ENCODE measurements at places on chromosomes 2 and 18.

DNA sequence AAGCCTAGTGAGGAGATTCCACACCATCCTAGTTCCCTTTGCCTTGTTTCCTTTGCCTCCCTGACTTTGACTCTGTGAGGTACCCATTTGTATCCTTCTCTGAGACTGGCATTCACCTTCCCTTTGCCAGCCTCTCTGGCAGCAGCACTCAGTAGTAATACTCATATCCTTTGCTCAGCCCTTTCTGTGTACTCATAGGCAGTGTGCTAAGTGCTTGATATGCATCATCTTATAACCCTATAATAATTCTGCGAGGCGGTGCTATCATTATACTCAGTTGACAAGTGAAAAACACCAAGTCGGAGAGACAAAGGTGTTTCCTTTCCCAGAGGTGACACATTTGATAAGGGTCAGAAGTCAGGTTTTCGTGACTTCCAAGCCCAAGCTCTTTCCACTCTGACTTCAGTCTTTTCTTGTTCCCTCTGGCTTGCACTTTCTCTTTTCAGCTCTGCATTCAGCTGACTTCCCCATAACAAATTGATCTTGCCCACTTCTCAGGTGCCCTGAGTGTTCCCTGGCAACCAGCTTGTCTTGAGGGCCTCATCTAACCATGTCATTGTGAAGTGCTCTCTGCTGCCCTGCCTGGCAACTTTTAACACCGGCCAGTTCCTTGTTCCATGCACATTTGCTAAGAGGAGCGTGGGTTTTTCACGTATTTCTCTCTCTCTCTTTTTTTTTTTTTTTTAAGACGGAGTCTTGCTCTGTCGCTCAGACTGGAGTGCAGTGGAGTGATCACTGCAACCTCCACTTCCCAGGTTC is 94.5 kb upstream of the UPP2 start:
- H3K27ac ChIP-seq: no peak overlapping the region
- H3K4me1 ChIP-seq: peaks cover 10% of the 10 kb centered on the region
- no peak overlapping the region for H3K4me3 ChIP-seq
- no peaks in the 10 kb centered on the region for H3K36me3 ChIP-seq

GRCh38 chr2:189014449-189015138 is 40.4 kb downstream of the COL3A1 start:
- no peaks in the 10 kb centered on the region for H3K36me3 ChIP-seq
- DNase-seq: no peak
- H3K27ac ChIP-seq: no peak overlapping the region

- H3K27me3 ChIP-seq: no peaks in the 10 kb centered on the region
- no peak overlapping the region for H3K27ac ChIP-seq
- DNase-seq: no peak
- H3K36me3 ChIP-seq: no peaks in the 10 kb centered on the region
Observed at GRCh38 chr18:22539051-22539765, 121.5 kb upstream of the CTAGE1 start.

- H3K27me3 ChIP-seq: no peaks in the 10 kb centered on the region
- H3K36me3 ChIP-seq: no peaks in the 10 kb centered on the region
- no peak for DNase-seq
- no peaks in the 10 kb centered on the region for H3K4me1 ChIP-seq
- H3K27ac ChIP-seq: no peak overlapping the region
Observed at GRCh38 chr18:69123421-69123820, 277.3 kb upstream of the DOK6 start.

DNA sequence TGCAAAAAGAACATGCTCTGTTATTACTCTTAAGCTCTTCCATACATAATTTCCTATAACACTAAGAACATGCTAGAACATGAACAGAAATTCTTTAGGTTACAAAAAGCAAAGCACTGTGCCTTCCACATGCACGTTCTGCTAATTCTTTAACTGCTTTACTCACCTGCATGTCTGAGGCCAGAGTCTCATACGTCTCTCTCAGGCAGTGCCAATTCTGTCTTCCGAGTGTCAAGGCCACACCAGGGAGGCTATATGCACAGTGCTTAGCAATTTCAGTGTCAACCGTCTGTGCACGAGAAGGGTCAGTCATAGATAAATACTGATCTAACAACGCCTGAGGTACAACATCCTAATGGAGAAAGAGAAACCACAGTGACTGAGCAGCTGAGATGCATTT is 55.1 kb downstream of the PPP4R1 start:
- no peak for DNase-seq
- peaks cover 13% of the 10 kb centered on the region for H3K4me1 ChIP-seq
- H3K4me3 ChIP-seq: no peak overlapping the region
- H3K36me3 ChIP-seq: peaks cover 38% of the 10 kb centered on the region

DNA sequence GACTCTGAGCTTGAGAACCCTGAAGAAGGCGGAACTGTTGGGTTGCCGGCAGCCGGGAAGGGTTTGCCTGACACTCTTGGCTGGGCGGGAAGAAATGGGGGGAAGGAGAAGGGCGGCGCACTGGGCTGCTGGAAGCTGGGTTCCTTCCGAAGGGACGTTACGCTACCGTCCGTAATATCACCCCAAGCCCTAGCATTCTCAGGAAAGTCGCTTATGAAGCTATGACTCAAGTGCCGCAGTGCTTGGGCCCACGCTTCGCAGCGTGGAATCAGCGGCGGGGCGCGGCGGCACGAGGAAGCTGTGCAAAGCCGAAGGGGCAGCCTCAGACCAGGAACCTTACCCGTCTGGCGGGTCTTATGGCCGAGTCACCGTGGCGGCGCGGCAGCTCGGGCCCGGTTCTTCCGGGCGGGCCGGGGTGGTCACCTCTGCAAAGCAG is 50.2 kb upstream of the SIGLEC15 start:
- H3K4me1 ChIP-seq: no peaks in the 10 kb centered on the region
- peak; percentile 9 for DNase-seq
- peak overlapping the region; percentile 78 for H3K4me3 ChIP-seq
- no peaks in the 10 kb centered on the region for H3K36me3 ChIP-seq
- H3K27ac ChIP-seq: peak overlapping the region; percentile 80

DNA sequence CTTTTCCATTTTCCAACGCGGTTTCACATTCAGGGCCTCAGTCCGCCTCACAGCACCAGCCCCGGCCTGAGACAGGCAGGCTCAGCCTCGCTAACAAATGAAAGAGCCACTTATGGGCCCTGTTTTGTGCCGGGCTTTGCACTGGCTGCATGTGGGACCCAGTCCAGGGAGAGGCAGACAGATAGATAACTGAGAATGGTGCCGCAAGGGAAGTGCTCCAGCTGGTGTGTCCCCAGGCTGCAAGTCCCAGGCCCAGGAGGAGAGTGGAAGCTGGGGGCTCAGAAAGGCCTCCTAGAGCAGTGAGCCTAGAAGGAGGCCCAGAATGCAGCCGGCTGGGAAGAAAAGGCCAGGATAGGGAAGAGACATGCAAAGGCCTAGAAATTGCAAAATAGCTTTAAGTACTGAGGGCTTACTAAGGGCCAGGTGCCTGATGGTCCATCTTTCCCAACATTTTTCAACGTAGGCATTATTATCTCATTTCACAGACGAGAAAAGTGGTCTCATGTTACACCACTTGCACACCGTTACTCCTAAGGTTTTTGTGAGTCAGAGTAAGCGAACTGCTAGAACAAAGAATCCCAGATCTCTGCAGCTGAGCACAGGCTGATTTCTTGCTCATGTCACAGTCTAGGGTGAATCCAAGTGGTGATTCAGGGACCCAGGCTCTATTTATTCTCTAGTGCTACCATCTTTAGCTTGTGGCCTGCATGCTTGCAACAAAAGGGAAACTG is 26.0 kb downstream of the ADRA2B start:
- H3K4me3 ChIP-seq: no peak overlapping the region
- peak; percentile 6 for DNase-seq
- no peak overlapping the region for H3K27ac ChIP-seq
- H3K36me3 ChIP-seq: no peaks in the 10 kb centered on the region
- peaks cover 6% of the 10 kb centered on the region for H3K4me1 ChIP-seq
- H3K27me3 ChIP-seq: no peaks in the 10 kb centered on the region

GRCh38 chr18:79197531-79197930 is 128.3 kb downstream of the ATP9B start:
- H3K27ac ChIP-seq: peak overlapping the region; percentile 31
- peaks cover 5% of the 10 kb centered on the region for H3K4me1 ChIP-seq
- H3K27me3 ChIP-seq: no peaks in the 10 kb centered on the region
- no peak overlapping the region for H3K4me3 ChIP-seq

- no peak for DNase-seq
- H3K4me3 ChIP-seq: no peak overlapping the region
- no peak overlapping the region for H3K27ac ChIP-seq
- H3K27me3 ChIP-seq: no peaks in the 10 kb centered on the region
- peaks cover 1% of the 10 kb centered on the region for H3K4me1 ChIP-seq
Observed at GRCh38 chr2:98693477-98693876, 37.5 kb downstream of the MGAT4A start.

DNA sequence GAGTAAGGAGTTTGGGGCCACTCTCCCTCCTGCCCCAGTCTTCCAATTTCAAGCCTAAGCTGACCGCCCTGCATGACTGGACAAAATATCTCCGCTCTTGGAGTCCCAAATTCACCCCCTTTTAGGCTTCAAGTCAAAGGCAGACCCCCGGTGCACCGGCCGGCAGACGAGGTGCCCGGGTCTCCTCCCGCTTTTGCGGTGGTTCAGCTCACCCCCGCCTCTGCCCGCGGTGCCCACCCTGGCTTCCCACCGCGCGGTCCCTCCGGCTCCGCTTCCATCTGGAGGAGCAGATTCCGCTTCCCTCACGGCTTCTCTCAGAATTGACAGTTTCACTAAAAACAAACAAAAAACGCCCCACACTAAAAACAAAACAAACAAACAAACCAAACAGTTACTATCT is 56.5 kb downstream of the SERPINB8 start:
- no peak overlapping the region for H3K4me3 ChIP-seq
- no peak overlapping the region for H3K27ac ChIP-seq
- H3K4me1 ChIP-seq: peaks cover 2% of the 10 kb centered on the region
- H3K27me3 ChIP-seq: peaks cover 4% of the 10 kb centered on the region
- no peaks in the 10 kb centered on the region for H3K36me3 ChIP-seq
- no peak for DNase-seq

DNA sequence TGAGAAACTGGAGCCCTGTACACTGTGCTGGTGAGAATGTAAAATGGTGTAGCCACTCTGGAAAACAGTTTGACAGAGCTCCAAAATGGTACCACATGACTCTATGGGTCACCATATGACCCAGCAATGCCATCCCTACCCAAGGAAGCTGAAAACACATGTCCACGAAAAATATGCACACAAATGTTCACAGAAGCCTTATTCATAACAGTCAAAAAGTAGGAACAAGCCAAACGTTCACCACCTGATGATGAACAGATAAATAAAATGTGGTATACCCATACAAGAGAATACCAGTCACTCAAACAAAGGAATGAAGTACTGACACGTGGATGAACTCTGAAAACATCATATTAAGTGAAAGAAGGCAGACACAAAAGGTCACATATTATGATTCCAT is 4.6 kb downstream of the AFG3L2 start:
- peaks cover 20% of the 10 kb centered on the region for H3K4me1 ChIP-seq
- H3K27me3 ChIP-seq: no peaks in the 10 kb centered on the region
- H3K36me3 ChIP-seq: peaks cover 6% of the 10 kb centered on the region
- H3K4me3 ChIP-seq: no peak overlapping the region
- no peak overlapping the region for H3K27ac ChIP-seq
- DNase-seq: no peak

DNA sequence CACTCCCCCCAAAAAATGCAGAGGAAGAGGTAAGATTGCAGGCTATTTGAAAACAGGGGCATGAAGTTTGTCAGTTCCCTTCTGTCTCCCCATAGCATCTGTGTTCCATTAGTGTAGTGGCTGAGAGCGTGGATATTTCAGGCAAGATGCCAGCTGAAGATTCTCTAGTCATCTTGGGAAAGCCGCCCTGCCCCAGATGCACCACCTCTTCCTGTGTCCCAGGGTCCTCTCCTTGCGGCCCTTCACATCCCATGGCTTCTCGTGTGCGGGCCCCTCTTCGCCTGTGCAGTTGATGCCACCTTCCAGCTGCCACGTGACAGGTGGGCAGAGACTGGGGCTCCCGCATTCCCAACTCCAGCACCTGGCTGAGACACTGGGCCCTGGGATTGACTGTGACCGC is 16.1 kb downstream of the TMEM127 start:
- H3K27ac ChIP-seq: no peak overlapping the region
- H3K36me3 ChIP-seq: peaks cover 14% of the 10 kb centered on the region
- no peaks in the 10 kb centered on the region for H3K27me3 ChIP-seq

- peaks cover 9% of the 10 kb centered on the region for H3K27me3 ChIP-seq
- no peaks in the 10 kb centered on the region for H3K36me3 ChIP-seq
- H3K4me3 ChIP-seq: no peak overlapping the region
- no peaks in the 10 kb centered on the region for H3K4me1 ChIP-seq
- no peak overlapping the region for H3K27ac ChIP-seq
- no peak for DNase-seq
Observed at GRCh38 chr2:169093535-169093934, 24.2 kb downstream of the DHRS9 start.

- H3K4me3 ChIP-seq: no peak overlapping the region
- DNase-seq: no peak
- H3K4me1 ChIP-seq: peaks cover 18% of the 10 kb centered on the region
- no peaks in the 10 kb centered on the region for H3K27me3 ChIP-seq
- peak overlapping the region; percentile 26 for H3K27ac ChIP-seq
Observed at GRCh38 chr2:67446491-67446911, 49.4 kb downstream of the ETAA1 start.

GRCh38 chr2:7061921-7062320 is 144.7 kb downstream of the RNF144A start:
- H3K27ac ChIP-seq: peak overlapping the region; percentile 15
- no peaks in the 10 kb centered on the region for H3K27me3 ChIP-seq
- DNase-seq: no peak
- no peak overlapping the region for H3K4me3 ChIP-seq
- peaks cover 19% of the 10 kb centered on the region for H3K4me1 ChIP-seq
- H3K36me3 ChIP-seq: peaks cover 12% of the 10 kb centered on the region

- peaks cover 40% of the 10 kb centered on the region for H3K4me1 ChIP-seq
- no peak for DNase-seq
- H3K27me3 ChIP-seq: no peaks in the 10 kb centered on the region
- H3K27ac ChIP-seq: peak overlapping the region; percentile 73
- peak overlapping the region; percentile 79 for H3K4me3 ChIP-seq
- peaks cover 10% of the 10 kb centered on the region for H3K36me3 ChIP-seq
Observed at GRCh38 chr2:101307503-101307902, 998 bp downstream of the RNF149 start.

- no peak for DNase-seq
- H3K27ac ChIP-seq: peak overlapping the region; percentile 89
- no peaks in the 10 kb centered on the region for H3K27me3 ChIP-seq
- H3K36me3 ChIP-seq: no peaks in the 10 kb centered on the region
- peak overlapping the region; percentile 93 for H3K4me3 ChIP-seq
- H3K4me1 ChIP-seq: peaks cover 43% of the 10 kb centered on the region
Observed at GRCh38 chr2:38601463-38602135, 1.1 kb downstream of the HNRNPLL start.

- H3K36me3 ChIP-seq: no peaks in the 10 kb centered on the region
- H3K27ac ChIP-seq: no peak overlapping the region
- H3K27me3 ChIP-seq: no peaks in the 10 kb centered on the region
- no peak for DNase-seq
Observed at GRCh38 chr2:180653481-180653880, 326.9 kb upstream of the UBE2E3 start.

DNA sequence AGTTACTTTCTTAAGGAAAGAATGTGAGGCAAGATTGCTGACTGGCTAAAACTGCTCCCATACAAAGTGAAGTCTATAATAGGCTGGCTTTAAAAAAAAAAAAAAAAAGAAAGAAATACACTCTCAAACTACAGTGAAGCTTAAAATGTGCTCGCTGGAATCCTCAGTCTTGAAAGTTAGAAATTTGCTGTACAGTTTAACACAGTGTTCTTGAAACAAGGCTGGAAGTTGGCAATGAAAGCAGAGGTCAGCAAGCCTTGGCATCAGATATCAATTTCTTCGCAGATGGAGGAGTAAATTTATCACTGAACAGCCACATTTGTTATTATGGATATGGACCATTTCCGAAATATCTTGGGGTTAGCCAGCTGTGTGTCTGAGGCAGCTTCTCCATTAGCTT is 392.9 kb downstream of the ZNF516 start:
- H3K4me1 ChIP-seq: no peaks in the 10 kb centered on the region
- no peaks in the 10 kb centered on the region for H3K36me3 ChIP-seq
- H3K27ac ChIP-seq: no peak overlapping the region
- H3K27me3 ChIP-seq: peaks cover 8% of the 10 kb centered on the region

All from progenitor cell of endocrine pancreas (in vitro differentiated cells).